Spinal cord (tissue), 10 donors: ENCODE measurements at places on chromosomes 12 and 14.

- DNase-seq, result no peak
Measured at GRCh38 chr14:39857376-39858055, 425.3 kb upstream of the FBXO33 start.

DNA sequence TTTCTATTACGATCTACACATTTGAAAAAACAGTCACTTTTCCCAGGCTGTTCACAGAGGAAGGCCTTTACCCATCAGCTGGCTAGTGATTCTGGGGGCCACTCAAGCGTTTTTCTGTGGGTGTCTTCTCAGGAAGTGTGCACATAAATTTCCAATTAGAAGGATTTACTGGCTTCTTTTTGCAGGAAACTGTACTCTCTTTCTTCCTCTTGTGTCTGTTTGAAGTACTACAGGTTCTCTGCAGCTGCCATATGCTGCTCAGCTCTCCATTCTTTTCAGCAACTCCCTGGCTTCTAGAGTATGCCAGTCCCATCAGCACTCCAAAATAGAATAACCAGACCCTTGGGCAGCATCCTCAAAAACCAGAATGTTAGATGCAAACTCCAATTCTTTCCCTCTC is 110.4 kb upstream of the NAV3 start:
- no peak for DNase-seq

GRCh38 chr12:76898442-76898841 is 19.6 kb upstream of the CSRP2 start:
- no peak for DNase-seq

DNA sequence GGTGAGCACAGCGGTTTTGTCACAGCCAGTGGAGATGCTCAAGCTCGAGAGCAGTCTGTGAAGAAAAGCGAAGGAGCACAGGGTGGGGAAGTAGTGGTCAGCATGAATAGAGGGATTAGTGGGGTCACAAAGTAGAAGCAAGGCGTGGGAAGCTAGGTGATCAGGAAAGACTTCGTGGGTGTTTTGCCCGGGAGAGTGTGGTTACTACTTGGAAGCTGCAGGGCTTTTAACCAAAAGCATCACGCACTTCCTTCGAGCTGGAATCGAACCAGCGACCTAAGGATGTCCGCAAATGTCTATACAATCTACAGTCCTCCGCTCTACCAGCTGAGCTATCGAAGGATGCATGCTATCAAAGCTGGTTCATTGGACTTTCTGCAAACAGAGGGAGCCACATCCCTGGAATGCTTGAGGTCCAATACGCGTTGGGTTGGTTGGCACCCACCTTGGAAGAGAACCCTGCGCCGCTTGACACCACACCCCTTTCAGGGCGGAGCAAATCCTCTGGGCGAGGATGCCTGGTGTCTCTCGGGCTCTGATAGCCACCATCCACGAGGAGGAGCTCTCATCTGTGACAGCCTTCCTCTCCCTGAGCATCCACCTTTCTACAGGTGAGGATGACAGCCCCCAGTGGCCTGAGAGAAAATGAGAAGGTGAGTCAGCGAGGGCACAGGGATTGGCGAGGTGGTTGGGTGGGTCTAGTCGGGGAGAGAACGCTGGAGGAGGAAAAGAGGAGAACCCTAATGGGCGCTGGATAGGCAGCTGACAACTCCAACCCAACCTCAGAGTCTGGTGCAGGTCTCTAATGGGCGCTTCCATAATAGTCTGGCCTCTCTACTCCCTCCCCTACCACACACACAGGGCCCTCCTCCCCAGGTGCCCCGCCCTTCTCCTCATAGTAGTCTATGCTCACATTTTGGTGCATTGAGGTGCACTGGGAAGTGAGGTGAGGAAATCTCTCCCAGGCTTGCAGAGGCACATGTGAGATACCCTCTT is 16.0 kb upstream of the OR6S1 start:
- no peak for DNase-seq

- no peak for DNase-seq
Measured at GRCh38 chr12:76417116-76417515, 68.9 kb upstream of the BBS10 start.

DNA sequence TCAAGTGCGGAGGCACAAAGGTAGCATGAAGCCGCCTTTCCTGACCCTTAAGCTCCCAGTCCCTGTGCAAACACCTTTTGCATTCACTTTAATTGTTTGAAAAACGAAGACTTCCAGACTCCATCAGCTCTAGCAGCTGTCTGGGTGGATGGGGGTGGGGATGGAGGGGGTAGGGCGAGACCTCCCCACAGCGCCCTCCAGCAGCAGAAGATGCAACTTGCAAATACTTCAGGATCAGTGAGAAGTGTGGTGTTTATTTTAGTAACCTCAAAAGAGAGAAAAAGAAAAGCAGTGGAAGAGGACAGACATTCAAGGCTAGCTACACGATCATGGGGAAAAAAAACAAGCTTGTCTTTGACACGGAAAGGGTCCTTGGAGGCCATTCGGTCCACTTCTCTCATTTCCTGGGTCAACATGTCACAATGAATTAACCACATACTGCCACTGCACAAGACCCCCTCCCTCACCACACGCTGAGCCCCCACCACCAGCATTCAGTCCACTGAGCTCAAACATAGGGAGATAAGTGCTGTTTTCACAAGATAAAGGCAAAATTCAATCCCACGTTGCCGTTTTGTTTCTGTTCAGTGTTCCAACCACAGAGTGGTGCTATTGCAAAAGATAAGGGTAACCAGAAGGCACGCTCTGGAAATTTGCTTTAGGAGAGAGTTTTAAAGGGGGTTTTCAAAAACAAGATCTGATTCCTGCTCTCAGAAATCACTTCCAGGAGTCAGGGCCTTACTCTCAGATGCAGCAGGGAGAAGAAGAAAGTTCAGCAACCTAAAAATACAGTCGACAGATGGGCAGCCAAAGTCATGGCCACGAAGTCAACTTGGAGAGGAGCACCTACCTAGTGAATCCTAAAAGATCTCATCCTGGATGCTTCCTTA is 3.3 kb upstream of the NTF3 start:
- DNase-seq, result peak; percentile 41

DNA sequence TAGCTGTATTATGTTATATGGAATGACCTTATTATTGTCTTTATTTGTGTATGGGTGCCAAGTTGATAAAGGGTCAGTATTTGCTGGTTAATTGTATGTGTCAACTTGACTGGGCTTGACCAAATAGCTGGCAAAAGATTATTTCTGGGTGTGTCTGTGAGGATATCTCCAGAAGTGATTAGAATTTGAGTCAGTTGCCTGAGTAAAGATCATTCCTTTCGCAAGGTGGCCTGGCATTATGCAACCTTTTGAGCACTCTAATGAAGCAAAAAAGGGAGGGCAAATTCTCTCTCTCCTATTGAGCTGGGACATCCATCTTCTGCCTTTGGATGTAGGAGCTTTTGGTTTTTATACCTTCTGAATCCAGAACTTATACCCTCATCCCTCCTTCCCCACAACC is 82.2 kb downstream of the ATXN7L3B start:
- DNase-seq, result no peak

DNA sequence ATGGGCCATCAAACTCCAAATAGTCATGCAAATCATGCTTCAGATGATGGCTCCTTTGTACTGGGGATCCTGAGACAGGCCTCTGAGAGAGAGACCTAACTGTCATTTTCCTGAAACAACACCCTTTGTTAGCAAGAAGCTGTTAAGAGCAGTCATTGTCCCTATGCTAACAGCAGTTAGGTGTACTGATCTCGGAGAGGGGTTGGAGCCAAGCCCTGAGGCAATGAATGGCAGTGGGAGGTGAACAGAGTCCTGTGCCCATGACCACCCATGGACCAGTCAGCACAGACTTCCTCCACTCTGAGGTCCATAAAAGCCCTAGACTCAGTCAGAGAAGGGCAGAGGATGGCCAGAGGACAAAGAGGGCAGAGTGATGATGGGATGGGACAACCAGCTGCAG is 747.6 kb upstream of the LRFN5 start:
- no peak for DNase-seq

GRCh38 chr12:121138284-121138683 is 5.6 kb downstream of the P2RX7 start:
- no peak for DNase-seq

GRCh38 chr14:89418976-89419375 is 1.9 kb upstream of the FOXN3 start:
- DNase-seq, result no peak
